Upper lobe of right lung (tissue), 1 donor: ENCODE measurements at places on chromosomes 3 and 15. TPM values are rescaled to one million over a fixed set of nuclear protein-coding genes. Genes with fewer than 3 reads are reported as not detected.

DNA sequence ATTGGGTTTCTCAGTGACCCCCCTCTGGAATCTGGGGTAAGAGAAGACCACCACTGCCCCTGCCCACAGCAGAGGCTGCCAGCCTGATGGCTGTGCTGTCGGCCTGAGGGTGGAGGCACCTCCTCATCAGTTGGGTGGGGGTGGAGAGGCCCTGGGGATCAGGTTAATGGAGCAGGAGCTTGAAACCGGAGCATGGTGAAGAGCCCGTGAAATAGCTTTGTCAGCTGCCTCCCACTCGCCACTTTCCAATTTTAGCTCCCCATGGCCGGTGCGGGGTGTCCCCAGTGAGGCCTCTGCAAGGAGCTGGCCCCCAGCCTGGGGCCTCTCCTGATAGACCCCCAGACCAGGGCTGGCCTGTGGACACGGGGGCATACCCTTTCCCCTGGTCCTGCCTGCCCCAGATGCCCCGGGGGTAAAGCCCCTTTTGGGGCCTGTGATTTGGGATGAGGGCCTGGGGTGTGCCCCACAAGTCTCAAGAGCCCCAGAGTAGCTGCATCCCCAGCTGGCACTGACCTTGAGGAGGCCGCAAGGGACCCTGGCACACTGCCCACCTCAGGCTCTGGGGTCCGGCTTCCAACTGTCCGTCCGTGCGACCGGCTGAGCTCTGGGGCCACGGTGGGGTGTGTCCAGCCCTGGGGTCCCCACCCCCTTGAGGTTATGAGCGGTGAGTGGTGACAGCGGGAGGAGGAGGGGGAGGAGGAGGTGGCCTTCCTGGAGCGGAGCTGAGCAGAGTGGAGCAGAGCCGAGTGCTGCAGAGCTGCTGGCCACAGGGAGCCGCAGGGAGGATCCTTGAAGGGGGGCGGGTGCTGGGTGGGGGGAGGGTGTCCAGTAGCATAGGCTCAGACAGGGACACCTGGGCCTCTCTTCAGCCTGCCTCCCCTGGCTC lies at the start of gene HHATL:
Gene HHATL, minus strand, starts transcription at position 733 of the 886 bp plus-strand sequence. CDS start 1,972 bp downstream, outside the sequence.
- no peaks in the 10 kb centered on the region for H3K27me3 ChIP-seq
- H3K36me3 ChIP-seq: no peaks in the 10 kb centered on the region
- H3K27ac ChIP-seq: no peak within 1 kb of the TSS
- DNase-seq: peak; percentile 60
- H3K4me1 ChIP-seq: no peaks in the 10 kb centered on the region

DNA sequence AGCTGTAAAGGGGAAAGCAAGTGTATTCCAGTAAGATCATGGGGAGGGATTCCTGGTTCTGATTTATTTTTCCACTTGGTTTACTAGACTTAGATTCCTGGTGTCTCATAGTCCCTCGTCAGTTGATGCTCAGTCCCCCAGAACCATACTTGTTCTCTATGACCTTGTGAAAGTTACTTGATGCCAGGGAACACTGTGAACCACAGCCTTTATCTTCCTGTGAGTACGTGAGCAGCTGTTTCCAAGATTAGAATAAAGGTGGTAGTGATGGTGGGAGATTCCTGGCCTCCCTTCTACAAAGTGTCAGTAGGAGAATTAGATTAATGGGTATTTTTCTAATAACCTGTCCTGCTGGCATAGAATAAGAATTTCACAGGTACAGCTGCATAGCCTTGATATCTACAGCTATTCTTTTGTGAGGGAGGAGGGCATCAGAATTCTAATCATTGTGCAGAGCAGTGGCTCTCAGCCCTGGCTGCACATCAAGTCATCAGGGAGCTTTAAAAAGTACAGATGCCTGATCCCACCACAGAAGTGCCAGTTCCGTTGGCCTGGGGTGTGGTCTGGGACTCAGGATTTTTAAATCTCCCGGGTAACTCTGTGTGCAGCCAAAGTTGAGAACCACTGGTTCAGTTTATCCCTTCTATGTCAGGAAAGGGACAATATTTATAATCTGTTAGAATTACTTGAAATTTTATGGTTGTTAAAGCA lies 20.0 kb downstream of the GPD1L start:
- H3K4me1 ChIP-seq: no peaks in the 10 kb centered on the region
- no peak overlapping the region for H3K4me3 ChIP-seq
- DNase-seq: no peak
- peaks cover 22% of the 10 kb centered on the region for H3K36me3 ChIP-seq
- H3K27me3 ChIP-seq: no peaks in the 10 kb centered on the region

Gene PP2D1
- not detected for total RNA-seq

Gene TMCO5A
- not detected for total RNA-seq

DNA sequence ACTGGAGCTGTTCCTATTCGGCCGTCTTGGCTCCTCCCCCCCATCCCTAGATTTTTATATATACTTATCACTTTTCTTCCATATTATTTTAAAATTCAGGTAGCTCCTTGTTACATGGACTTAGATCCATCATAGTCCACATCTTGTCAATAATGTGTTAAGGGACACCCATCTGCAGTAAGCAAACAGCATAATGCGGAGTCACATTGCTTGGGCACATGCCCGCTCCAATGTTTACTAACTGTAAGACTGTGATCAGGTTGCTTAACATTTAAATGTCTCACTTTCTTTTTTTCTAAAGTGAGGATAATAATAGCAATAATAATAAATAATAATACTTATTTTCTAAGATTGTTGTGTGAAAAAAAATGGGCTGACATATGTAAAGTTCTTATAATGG lies 303.2 kb upstream of the SOX14 start:
- DNase-seq: no peak
- H3K27me3 ChIP-seq: no peaks in the 10 kb centered on the region
- no peaks in the 10 kb centered on the region for H3K4me1 ChIP-seq
- no peaks in the 10 kb centered on the region for H3K36me3 ChIP-seq
- no peak overlapping the region for H3K4me3 ChIP-seq

- H3K27me3 ChIP-seq: no peaks in the 10 kb centered on the region
- H3K27ac ChIP-seq: no peak overlapping the region
- no peak for DNase-seq
- H3K36me3 ChIP-seq: no peaks in the 10 kb centered on the region
- no peak overlapping the region for H3K4me3 ChIP-seq
Measured at GRCh38 chr3:30548600-30548999, 57.8 kb upstream of the TGFBR2 start.

DNA sequence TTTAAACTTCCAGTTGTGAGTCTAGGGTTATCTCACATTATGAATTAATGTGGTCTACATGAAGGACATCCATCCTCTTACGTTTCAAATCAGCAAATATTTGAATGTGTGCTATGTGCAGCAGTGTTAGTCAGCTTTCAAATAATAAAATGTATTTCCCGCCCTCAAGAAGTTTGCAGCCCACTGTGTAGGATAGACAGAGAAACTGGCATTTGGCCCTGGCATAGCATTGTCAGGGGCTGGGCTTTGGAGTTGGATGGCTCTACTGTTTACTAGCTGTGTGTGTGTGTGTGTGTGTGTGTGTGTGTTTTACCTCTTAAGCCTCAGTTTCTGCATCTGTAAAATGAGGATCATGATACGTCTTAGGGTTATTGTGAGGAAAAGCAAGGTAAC lies 400.5 kb upstream of the C2CD4B start:
- no peak overlapping the region for H3K27ac ChIP-seq
- no peaks in the 10 kb centered on the region for H3K36me3 ChIP-seq
- H3K4me3 ChIP-seq: no peak overlapping the region
- peaks cover 22% of the 10 kb centered on the region for H3K4me1 ChIP-seq
- H3K27me3 ChIP-seq: no peaks in the 10 kb centered on the region

Gene PIF1
- total RNA-seq: 0.67 TPM

Gene STAB1
- 152 TPM for total RNA-seq

Gene RYK
- total RNA-seq: 56.6 TPM

Gene MOBP
- total RNA-seq: not detected

DNA sequence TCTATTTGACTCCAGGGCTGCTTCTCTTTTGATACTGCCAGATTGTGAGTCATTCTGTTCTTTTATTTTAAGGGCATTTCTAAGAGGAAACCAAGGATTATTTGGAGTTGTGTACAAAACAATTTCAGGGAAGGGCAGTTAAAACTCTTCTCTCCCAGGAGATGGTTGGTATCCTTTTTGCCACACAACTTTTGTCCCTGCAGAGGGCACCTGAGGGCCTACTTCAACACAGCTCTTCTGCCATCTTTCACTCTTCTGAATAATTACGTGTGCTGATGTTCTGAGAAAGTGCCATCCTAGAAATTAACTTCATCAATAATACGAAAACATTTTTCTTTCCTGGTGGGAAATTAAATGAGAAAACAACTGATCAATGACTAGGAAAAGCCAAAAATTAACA lies 75.7 kb upstream of the GADL1 start:
- no peak overlapping the region for H3K27ac ChIP-seq
- no peaks in the 10 kb centered on the region for H3K4me1 ChIP-seq
- no peak overlapping the region for H3K4me3 ChIP-seq
- no peaks in the 10 kb centered on the region for H3K36me3 ChIP-seq

GRCh38 chr3:38317192-38317759 lies 29.3 kb upstream of the XYLB start:
- no peak for DNase-seq
- no peak overlapping the region for H3K4me3 ChIP-seq
- H3K4me1 ChIP-seq: no peaks in the 10 kb centered on the region
- H3K27ac ChIP-seq: no peak overlapping the region
- no peaks in the 10 kb centered on the region for H3K36me3 ChIP-seq

DNA sequence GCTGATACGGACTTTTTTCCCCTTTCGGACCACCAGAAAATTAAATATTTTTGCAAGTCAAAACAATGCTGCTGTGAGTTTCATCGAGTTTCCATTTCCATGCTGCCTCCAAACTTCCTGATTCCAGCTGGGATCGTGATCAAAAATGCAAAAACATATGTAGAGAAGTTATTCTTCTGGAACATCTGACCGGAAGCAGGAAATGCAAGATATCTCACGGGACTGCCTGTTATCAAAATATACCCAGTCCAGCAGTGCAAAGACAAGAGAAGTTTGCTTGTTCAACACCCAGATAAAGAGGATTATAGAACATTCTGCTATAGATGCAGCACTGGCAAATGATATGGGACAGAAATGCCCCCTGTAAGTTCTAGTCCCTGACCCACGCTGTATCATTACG lies 726.7 kb upstream of the NR2F2 start:
- no peak overlapping the region for H3K27ac ChIP-seq
- H3K4me3 ChIP-seq: no peak overlapping the region
- no peaks in the 10 kb centered on the region for H3K27me3 ChIP-seq
